Activated naive CD8-positive, alpha-beta T cell treated with anti-CD3 and anti-CD28 coated beads, Interleukin-2, amount 50 U/mL, for 24 hours (primary cell): ENCODE measurements at places on chromosomes 1 and 21.

- DNase-seq: no peak
These were observed 12.4 kb downstream of the RUNX1 start for GRCh38 chr21:35036465-35037383.

GRCh38 chr1:33195556-33195955 is 13.7 kb upstream of the TRIM62 start:
- no peak for DNase-seq

- no peak for DNase-seq
These were observed 231.7 kb upstream of the B3GALT2 start for GRCh38 chr1:193417945-193418744.

- DNase-seq: no peak
These were observed 193.8 kb upstream of the EDN2 start for GRCh38 chr1:41678111-41678878.

- DNase-seq: no peak
These were observed 4.1 kb downstream of the NTRK1 start for GRCh38 chr1:156864796-156865195.

GRCh38 chr1:109691759-109692158 is 4.1 kb downstream of the GSTM1 start:
- no peak for DNase-seq

DNA sequence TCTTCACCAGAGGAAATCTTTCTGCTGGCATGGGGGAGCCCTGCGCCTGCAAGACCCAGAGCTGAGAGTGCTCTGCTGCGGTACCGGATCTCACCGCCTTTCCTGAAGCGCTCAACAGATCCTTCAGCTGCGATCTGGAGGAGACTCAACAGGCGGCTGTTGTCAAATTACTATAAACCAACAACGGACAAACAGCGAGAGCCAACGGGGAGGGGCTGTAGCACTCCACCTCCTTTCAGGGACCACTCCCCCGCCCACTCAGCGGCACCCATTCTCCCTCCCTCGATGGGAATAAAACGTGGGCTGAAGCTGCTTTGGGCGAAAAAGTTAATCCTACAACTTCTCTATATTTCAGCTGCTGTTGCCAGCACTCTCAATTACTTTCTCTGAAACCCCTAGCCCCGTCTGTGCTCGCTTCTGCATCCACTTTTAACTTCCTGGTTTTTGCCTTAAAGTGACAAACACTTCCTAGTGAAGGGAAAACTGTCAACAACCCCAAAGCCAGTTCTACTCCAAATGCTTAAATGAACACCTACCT is at the start of gene FMO5:
Gene FMO5, minus strand, starts transcription at position 147 of the 538 bp plus-strand sequence. CDS start 310 bp downstream, outside the sequence.
- peak; percentile 50 for DNase-seq

DNA sequence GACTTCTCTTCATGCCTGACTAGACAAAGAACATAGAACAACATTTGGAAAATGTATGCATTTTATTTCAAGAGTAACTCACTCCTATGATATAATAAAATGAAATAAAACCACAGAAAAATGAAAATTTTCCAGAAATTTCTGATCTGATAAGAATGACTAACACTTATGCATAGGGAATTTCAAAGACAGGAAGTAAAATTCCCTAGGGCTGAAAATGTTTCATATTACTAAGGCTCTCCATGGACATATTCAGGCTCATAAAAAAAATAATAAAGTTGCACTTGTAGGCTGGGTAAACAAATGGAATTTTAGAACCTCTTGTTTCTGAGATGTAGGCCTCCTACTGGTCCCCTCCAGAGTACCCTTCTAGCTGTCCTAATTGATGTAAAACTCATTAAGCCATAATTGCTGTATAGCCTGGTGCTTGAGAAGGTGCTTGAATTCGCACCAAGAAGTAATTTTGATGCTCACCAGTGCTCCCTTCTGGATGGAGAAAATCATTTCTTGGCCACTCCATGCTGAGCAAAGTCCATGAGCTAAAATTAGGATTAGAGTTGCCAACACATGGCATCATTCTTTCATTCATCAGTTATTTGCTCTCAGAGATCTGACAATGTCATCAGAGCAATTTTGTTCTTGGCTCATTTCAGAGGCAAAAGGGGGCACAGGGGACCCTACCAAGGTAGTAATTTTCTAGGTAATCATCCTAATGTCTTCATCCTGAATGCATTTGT is 641.0 kb upstream of the CAMK1G start:
- no peak for DNase-seq

DNA sequence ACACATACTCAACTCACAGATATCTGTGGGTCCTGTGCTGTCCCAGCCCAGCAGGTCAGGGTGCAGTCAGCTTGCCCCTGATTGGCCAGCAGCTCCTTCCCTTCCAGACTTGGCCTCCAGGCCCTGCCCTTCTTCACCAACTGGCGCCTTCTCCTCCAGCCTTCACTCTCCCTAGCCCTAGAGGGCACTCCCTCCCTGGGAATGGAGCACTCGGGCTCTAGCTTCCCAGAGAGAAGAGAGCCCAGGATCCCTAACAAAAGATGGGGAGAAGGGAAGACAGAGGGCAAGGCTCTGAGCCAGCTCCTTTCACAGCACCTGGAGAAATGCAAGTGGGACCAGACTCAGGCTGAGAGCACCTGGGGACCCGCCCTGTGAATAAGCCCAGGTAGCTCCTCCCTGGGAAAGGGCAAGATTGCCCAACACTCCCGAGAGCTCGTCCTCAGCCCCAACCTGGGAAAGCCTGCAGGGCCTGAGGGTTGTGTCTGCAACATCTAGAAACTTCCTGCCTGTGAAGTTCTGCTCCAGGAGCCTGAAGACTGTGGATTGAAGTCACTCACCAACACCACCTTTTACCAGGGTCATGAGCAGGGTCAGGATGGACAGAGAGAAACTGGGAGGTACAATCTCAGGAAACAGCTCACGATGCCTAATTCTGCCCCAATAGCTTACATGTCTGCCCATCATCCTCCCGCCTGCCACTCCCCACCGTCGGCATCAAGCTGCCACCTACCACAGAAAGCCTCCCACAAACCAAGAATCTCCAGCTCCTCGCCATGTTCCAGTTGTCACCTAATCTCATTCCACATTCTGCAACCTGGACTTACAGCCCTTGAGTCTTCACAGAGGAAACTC is at the start of gene PGLYRP4:
Gene PGLYRP4, minus strand, starts transcription at position 331 of the 852 bp plus-strand sequence. CDS start 909 bp downstream, outside the sequence.
- no peak for DNase-seq
